GM23248 (cell line): ENCODE measurements at places on chromosomes 5 and 9. TPM values are rescaled to one million over a fixed set of nuclear protein-coding genes. Genes with fewer than 3 reads are reported as not detected.

DNA sequence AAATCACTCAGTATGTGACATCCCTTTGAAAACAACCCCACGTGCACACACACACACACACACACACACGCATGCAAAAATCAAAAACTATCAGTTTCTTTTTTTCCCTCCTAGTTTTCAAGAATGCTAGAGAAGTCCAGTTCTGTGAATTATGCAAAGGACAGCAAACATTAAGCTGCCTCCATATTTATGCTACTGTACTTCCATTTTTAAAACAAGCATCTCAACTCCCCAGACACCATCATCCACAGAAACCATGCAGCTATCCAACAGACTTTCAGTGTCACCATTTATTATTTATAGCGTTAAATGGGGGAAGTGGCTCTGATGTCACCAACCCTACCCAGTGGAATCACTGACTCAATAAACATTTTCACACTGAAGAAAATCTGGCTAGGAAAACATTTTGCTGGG lies 1.6 kb downstream of the FBXW11 start:
- DNase-seq = peak; percentile 64
- no peaks in the 10 kb centered on the region for H3K36me3 ChIP-seq
- peak overlapping the region; percentile 92 for H3K4me3 ChIP-seq
- H3K27ac ChIP-seq = peak overlapping the region; percentile 94
- peaks cover 46% of the 10 kb centered on the region for H3K4me1 ChIP-seq

GRCh38 chr9:76638001-76638400 lies 126.2 kb upstream of the PCA3 start:
- peaks cover 5% of the 10 kb centered on the region; the same call in 1 of the 2 replicates for H3K4me1 ChIP-seq
- H3K4me3 ChIP-seq = no peak overlapping the region
- no peaks in the 10 kb centered on the region for H3K27me3 ChIP-seq
- DNase-seq = no peak
- no peaks in the 10 kb centered on the region for H3K36me3 ChIP-seq

GRCh38 chr5:141683596-141684141 lies 1.6 kb upstream of the ARAP3 start:
- no peaks in the 10 kb centered on the region for H3K36me3 ChIP-seq
- H3K27me3 ChIP-seq = no peaks in the 10 kb centered on the region
- H3K27ac ChIP-seq = no peak overlapping the region
- peaks cover 11% of the 10 kb centered on the region for H3K4me1 ChIP-seq
- H3K4me3 ChIP-seq = no peak overlapping the region

KLF9 gene
- total RNA-seq = 14.3 and 14.5 TPM in 2 replicates

GRCh38 chr5:67194166-67194565 lies 2.4 kb downstream of the CD180 start:
- no peak overlapping the region for H3K4me3 ChIP-seq
- no peak overlapping the region for H3K27ac ChIP-seq
- no peaks in the 10 kb centered on the region for H3K27me3 ChIP-seq

PLCXD3 gene
- total RNA-seq = 0.13 and 0.22 TPM in 2 replicates

GRCh38 chr9:118659011-118659410 lies 710.2 kb downstream of the BRINP1 start:
- no peaks in the 10 kb centered on the region for H3K4me1 ChIP-seq
- H3K4me3 ChIP-seq = no peak overlapping the region
- H3K27me3 ChIP-seq = no peaks in the 10 kb centered on the region
- H3K27ac ChIP-seq = no peak overlapping the region
- H3K36me3 ChIP-seq = no peaks in the 10 kb centered on the region

DNA sequence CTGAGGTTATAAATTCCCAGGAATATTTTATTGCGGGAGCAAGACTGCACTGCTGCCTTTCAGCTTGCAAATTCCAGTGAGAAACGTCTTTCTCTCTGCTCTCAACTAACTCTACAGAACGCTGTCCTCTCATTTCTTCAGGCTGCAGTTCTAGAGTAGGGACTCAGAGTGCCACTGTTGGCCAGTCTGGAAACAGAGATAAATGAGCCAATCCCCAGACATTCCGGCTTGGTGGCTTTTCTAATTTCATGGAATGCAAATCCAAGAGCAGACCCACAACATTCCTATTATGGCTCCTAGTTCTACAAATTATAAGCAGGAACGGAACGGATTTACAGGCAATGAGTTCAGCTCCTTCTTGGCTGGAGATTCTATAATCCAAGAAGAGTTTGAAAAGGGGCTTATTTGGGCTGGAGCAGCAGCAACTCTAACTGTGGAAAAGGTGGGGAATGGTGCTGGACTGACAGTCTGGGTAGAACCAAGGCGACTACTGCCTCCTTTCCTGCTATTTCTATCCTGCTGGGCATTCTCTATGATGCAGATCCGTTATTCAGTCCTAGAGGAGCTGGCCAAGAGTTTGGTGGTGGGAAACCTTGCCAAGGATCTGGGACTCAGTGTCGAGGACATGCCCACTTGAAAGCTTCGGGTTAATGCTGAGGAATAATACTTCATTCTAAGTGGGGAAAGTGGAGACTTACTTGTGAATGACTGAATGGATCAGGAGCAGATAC lies 9.3 kb downstream of the PCDHGA12 start:
- no peak overlapping the region for H3K4me3 ChIP-seq
- peaks cover 24% of the 10 kb centered on the region for H3K4me1 ChIP-seq
- no peaks in the 10 kb centered on the region for H3K36me3 ChIP-seq

GRCh38 chr9:74810200-74810599 lies 77.5 kb downstream of the TRPM6 start:
- H3K4me1 ChIP-seq = no peaks in the 10 kb centered on the region
- H3K27me3 ChIP-seq = no peaks in the 10 kb centered on the region; the same call in 1 of the 2 replicates
- no peak overlapping the region for H3K4me3 ChIP-seq
- H3K36me3 ChIP-seq = no peaks in the 10 kb centered on the region

DNA sequence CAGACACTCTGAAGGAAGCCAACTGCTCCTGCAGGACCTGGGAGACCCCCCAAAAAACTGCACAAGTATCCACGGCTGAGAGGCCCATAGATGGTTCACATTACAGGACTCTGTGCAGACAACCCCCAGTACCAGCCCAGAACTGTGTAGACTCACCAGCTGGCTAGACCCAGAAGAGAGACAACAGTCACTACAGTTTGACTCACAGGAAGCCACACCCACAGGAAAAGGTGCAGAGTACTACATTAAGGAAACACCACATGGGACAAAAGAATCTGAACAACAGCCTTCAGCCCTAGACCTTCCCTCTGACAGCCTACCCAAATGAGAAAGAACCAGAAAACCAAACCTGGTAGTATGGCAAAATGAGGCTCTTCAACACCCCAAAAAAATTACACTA lies 281.2 kb upstream of the RGMB start:
- peak; percentile 54 for DNase-seq
- H3K4me1 ChIP-seq = peaks cover 7% of the 10 kb centered on the region
- no peaks in the 10 kb centered on the region for H3K27me3 ChIP-seq

IFNE gene
- 1.8 TPM in 2 replicates for total RNA-seq

DNA sequence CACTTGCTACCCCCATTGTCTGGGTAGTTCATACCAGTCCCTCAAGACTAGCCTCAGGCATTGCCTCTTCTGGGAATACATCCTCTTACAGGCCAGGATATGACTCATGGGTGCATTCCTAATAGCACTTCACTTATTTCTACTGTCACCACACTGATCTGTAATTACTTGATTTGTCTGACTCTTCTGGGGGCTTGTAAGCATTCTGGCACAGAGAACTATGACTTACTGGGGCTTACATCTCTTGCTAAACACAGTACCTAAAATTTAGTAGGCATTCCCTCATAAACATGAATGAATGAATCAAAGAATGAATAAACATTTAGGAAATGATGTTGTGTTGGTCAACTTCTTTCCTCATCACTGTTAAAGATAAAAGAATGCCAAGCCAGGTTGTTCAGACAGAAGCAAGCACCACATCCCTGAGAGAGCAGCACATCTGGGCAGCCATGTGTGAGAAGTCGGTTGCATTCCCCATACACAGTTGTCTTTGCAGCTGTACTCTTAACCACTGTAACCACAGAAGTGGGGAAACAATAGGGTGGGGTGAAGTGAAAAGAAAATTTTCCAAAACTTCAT lies 27.6 kb downstream of the IL7R start:
- H3K4me1 ChIP-seq = peaks cover 25% of the 10 kb centered on the region
- H3K27me3 ChIP-seq = no peaks in the 10 kb centered on the region
- no peak overlapping the region for H3K4me3 ChIP-seq
- no peaks in the 10 kb centered on the region for H3K36me3 ChIP-seq

- H3K27me3 ChIP-seq = no peaks in the 10 kb centered on the region; the same call in 1 of the 2 replicates
- H3K4me1 ChIP-seq = no peaks in the 10 kb centered on the region
- no peak overlapping the region for H3K4me3 ChIP-seq
- no peak for DNase-seq
Measured at GRCh38 chr5:173538018-173538417, 78.4 kb downstream of the BOD1 start.

CLK4 gene
- 14.1 and 19.0 TPM in 2 replicates for total RNA-seq

GRCh38 chr9:96888591-96888990 lies 34.3 kb upstream of the ZNF782 start:
- H3K27ac ChIP-seq = no peak overlapping the region
- H3K4me1 ChIP-seq = peaks cover 14% of the 10 kb centered on the region
- DNase-seq = no peak
- H3K4me3 ChIP-seq = no peak overlapping the region

DNA sequence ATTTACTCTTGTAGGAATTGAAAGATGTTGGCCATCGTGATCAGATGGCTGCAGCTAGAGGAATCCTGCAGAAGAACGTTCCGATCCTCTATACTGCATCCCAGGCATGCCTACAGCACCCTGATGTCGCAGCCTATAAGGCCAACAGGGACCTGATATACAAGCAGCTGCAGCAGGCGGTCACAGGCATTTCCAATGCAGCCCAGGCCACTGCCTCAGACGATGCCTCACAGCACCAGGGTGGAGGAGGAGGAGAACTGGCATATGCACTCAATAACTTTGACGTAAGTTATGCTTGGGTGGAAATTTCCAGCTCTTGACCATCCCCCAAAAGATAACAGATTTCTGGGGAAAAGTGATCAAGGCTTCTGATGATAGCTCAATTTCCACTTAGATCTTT lies 50.6 kb downstream of the LRRTM2 start:
- DNase-seq = peak; percentile 39
- H3K4me3 ChIP-seq = no peak overlapping the region
- H3K27ac ChIP-seq = no peak overlapping the region
- peaks cover 18% of the 10 kb centered on the region for H3K4me1 ChIP-seq

DNA sequence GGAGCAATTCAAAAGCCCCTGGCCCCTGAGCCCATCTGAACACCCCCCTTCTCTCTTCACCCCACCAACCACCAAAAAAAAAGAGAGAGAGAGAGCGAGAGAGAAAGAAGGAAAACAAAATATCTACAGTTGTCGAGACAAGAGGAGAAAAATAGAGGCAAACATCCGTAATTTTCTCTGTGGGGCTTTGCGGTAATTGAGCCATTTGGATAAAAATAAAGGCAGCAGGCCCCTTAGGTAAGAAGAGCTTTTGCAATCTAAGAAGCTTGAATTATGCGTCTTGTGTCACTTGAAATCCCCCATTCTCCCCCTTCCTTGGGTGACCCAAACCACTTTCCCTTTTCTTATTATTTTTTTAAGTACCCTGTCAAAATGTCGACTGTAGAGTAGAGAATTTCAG lies 35.5 kb upstream of the FUBP3 start:
- H3K4me1 ChIP-seq = no peaks in the 10 kb centered on the region; the same call in 1 of the 2 replicates
- H3K27me3 ChIP-seq = no peaks in the 10 kb centered on the region
- no peak overlapping the region for H3K27ac ChIP-seq
- no peaks in the 10 kb centered on the region for H3K36me3 ChIP-seq
- H3K4me3 ChIP-seq = no peak overlapping the region
- DNase-seq = no peak
